NCI-H446 treated with DMSO at 0.1 percent for 48 hours (cell line): ENCODE measurements at places on chromosomes 12 and 14.

GRCh38 chr12:113021500-113021899, 35.0 kb upstream of the DTX1 start:
- DNase-seq = no peak

- DNase-seq = no peak
These were observed 412.3 kb downstream of the RAD51B start for GRCh38 chr14:68231898-68232297.

- DNase-seq = no peak
These were observed 470.0 kb downstream of the EGLN3 start for GRCh38 chr14:33480887-33481184.

- no peak for DNase-seq
These were observed 3.7 kb upstream of the IGF1 start for GRCh38 chr12:102484017-102484416.

GRCh38 chr12:85016413-85016812, 19.7 kb downstream of the TSPAN19 start:
- peak; percentile 11 for DNase-seq

- peak; percentile 21 for DNase-seq
These were observed 55.0 kb downstream of the PHETA1 start for GRCh38 chr12:111313833-111314259.

GRCh38 chr14:101232340-101233020, 328.8 kb upstream of the DIO3 start:
- DNase-seq = no peak

DNA sequence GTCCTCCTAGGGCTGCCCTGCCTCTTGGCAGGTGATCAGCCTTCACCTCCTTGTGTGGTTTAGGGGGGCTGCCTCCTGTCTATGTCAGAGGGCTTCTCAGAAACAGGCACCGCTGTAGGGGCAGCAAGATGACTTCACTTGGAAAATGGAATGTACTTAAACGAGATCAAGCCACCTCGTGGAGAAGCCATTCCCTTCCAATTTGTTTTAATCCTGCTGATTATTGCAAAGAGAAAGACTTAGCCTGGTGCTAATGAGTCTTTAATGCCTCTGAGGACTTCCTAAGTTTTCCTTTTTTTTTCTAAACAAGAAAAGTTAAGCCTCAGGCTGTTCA, 62.3 kb upstream of the RFLNA start:
- no peak for DNase-seq

DNA sequence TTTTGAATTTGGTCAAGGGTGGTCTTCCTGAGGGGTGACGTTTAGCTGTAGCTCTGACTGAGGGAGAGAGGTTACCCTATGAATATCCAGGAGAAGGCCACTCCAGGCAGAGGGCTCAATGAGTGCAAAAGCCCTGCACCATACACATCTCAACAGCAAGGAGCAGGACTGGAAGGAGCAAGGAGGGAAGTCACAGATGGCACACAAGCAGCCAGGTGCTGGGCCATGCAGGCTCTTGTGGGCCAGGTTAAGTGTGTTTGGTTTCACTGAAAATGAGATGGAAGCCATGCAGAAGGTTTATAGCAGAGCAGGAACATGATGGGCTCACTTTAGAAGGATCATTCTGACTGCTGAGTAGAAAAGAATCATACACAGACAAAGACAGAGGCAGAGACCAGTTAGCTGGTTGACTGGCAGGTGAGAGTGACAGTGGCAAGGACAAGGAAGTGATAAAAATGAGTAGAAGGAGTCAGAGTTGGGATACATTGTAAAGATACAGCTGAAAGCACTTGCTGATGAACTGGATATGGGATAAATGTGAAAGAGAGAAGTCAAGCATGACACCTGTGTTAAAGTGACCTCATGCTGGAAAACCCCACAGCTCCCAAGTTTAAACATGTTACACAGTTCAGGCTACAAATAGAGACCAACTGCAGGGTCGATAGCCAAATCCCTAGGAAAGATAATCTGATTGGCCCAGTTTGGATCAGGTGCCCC, 81.2 kb downstream of the PRKD1 start:
- DNase-seq = no peak

- no peak for DNase-seq
These were observed 12.8 kb downstream of the ZFYVE1 start for GRCh38 chr14:73014105-73014504.

DNA sequence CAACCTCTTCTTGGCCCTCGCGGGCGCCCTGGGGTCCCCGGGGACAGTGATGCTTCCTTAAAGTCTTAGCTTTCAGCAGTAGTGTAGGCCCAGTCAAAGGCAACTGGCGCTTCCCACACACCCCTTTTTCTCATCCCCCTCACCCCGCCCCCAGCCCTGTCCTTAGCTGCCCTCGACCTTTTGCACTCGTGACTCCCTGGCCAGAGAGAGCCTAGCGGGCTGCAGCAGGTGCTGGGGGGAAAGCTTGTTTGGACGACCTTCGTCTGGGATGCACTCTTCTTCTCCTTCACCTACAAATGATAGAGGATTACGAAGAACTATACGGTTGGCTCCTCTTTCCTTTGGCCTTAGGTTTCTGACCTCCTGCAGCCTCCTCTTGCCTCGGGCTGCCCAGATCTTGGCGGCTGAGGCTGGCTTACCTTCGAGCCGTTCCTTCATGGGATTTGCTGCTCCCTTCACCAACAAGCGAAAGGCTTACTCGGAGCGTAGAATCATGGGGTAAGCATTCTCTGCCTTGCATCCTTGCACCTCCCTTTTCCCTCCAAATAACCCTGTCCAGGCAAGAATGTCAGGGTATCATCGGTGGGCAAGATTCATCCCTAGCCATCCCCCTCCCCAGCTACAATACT, 815 bp downstream of the COQ10A start:
- DNase-seq = no peak

GRCh38 chr12:6465467-6466183, 4.9 kb downstream of the VAMP1 start:
- DNase-seq = peak; percentile 41

- no peak for DNase-seq
These were observed 33.4 kb upstream of the HSPB8 start for GRCh38 chr12:119145367-119145766.

GRCh38 chr14:71346685-71347084, 439.4 kb downstream of the PCNX1 start:
- no peak for DNase-seq

GRCh38 chr14:93475471-93475870, 44.7 kb downstream of the UNC79 start:
- DNase-seq = no peak

DNA sequence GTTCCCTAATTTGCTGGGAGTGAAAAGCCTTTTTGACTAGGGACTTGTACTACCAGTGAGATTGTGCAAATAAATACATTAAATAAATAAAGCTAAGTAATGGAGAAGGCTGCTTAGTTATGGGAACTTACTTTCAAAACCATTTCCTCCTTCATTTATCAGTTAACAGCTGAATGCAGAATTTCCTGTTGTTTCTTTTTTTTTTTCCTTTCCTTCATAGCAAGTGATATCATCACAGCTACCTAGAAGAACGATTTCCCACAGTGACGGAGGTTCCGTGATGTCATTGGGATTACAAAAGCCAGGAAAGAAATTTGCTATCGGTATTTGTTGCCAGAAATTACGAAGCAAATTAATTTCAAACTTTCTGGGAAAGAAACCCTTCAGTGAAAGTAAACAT, 42.1 kb upstream of the SOCS2 start:
- DNase-seq = no peak

DNA sequence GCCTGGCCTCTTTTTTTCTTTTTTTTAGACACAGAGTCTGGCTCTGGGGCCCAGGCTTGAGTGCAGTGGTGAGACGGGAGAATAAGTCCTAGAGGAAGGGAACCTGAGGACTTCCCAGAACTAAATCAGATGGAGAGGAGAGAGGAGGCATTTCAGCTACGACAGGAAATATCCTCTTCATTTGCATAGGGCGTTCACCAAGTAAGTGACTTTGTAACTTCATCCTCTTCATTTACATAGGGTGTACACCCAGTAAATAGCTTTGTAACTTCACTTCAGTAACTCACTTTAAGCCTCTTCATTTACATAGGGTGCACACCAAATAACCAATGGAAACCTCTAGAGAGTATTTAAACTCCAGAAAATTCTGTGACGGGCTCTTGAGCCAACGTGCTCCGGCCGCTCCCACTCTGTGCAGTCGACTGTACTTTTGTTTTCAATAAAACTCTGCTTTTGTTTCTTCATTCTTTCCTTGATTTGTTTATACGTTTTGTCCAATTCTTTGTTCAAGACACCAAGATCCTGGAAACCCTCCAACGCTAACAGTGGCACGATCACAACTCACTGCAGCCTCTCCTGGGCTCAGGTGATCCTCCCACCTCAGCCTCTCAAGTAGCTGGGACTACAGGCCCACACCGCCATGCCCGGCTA, 21.4 kb upstream of the ANKRD9 start:
- DNase-seq = no peak

- DNase-seq = no peak
These were observed 21.2 kb downstream of the ITGA7 start for GRCh38 chr12:55686366-55687010.

- DNase-seq = no peak
These were observed 1.2 kb upstream of the NEK9 start for GRCh38 chr14:75127903-75128595.

DNA sequence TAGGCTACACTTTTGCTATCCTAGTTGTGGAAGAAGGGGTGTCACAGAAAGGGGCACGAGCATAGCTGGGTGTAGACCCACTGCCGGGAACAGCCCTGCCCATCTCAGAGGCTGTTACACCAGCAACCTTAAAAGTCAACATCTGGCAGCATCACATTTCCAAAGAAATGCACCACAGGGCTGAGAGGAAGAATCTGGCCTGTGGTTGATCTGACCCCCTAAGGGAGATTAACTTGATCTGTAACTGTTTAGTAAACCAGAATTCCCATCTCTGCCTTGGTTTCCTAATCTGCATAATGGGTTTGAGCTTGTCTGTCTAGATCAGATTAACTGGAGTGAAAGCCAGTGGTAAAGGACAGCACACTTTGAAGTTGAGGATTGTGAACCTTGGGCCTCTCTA, 1.3 kb downstream of the LRP1-AS start:
- DNase-seq = no peak

DNA sequence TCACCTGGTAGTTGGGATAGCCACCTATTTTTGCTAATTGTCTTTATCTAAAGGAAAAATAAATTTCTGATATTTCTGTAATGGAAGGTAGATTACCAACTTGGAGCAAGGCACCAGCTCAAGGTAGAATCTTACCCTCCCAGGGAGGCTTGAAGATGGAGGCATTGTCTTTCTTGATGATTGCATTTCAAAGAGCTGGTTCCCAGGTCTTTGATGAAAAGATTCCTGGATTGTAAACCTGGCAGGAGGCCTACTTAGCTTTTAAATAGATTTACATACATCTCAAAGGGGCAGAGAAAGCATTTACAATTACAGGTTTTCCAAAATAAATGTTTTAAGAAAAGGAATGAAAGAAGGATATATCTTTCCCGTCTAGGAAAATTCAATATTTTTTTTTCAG, 729.2 kb downstream of the LRFN5 start:
- no peak for DNase-seq

DNA sequence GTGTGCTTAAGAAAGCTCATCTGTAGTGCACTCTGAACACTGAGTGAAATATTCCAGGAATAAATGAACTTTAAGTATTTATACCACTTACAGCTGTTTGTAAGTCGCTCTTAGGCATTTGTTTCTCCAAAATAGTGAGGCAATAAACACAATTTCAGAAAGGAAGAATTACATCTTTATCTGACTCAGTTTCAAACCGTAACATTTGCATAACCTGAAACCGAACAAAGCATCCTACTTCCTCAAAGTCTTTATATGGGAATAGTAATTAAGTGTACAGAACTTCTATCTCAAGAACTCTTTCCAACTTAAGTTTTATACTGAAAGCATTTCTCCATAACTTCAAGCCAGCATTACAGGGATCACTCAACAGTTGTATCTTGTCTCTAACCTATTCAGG, 58.4 kb downstream of the SOX5 start:
- DNase-seq = no peak

GRCh38 chr14:97177016-97177415, 379.8 kb downstream of the VRK1 start:
- DNase-seq = no peak

- DNase-seq = no peak
These were observed 89.7 kb downstream of the CAND1 start for GRCh38 chr12:67358781-67359338.

GRCh38 chr14:27184427-27184826, 586.6 kb upstream of the NOVA1 start:
- DNase-seq = no peak

- DNase-seq = no peak
These were observed 50.7 kb downstream of the TPCN1 start for GRCh38 chr12:113271853-113272561.

GRCh38 chr12:54622463-54623183, 12.1 kb downstream of the LACRT start:
- no peak for DNase-seq

DNA sequence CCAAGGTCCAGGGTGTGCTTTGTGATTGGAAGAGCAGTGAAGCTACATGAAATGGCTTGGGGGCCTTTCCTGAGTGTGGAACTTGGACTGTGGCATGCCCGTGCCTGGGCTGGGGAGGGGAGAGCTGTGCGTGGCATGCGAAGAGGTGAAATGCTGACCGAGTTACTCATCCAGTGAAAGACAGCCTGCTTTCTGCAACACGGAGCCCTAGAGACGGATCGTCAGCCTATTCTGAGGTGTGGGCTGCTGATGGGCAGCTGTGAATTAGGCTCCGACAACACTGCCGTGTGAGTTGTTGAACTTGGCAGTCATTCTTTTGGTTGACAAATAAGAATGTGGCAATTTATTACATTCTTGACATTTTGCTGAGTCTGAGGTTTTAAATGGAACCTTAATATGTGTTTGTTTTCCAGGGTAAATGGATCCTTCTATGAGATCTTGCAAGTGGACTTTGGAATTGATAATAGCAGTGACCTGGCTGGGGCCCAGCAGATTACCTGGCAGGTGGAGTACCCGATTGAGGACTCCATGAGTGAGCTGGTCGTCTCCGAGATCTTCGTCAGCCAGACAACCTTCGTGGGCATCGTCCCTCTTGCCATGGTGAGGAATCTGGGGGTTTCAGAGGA, 453.9 kb downstream of the AACS start:
- DNase-seq = no peak

GRCh38 chr12:121376754-121377697, 22.9 kb upstream of the RNF34 start:
- DNase-seq = no peak

GRCh38 chr14:86039176-86039575, 509.2 kb downstream of the FLRT2 start:
- DNase-seq = no peak

DNA sequence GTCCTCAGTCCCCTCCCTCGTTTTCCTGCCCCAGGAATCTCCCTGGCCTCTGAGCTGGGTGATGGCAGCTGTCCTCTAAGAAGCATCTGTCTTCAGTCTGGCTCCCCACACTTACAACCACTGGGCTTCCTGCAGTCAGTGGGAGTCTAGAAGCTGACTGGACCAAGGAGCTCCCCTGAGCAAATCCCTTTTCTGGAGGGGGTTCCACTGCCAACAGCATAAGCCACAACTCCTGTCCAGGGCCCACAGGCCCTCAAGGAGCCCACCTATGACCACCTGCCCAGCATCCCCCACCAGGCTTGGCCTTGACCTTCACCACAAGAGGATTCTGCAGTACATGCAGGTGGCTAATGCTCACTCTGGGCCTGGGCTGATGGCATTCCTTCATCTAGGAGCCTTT, 4.1 kb downstream of the RDH16 start:
- DNase-seq = no peak
